HuH-7 (cell line): ENCODE measurements at places on chromosomes 1 and 21.

- peak; percentile 14 for DNase-seq
Measured at GRCh38 chr21:19853709-19854575, 1144.3 kb upstream of the NCAM2 start.

DNA sequence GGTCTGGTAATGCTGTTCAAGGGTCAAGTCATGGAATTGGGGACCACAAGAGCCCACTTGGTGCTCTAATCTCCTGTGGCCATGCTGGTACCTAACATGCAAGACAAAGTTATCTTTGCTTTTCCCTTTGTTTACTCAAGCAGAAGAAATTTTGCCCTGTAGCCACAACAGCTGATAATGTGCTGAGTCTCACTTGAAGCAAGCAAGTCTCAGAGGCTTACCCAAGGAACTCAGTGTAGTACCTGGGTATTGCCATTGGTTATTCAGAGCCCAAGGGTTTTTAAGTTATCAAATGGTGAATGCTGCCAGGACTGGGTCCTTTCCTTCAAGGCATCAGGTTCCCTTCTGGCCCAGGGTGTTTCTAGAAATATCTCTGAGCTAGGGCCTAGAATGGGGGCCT is 198.9 kb upstream of the RNPC3 start:
- DNase-seq = no peak

DNA sequence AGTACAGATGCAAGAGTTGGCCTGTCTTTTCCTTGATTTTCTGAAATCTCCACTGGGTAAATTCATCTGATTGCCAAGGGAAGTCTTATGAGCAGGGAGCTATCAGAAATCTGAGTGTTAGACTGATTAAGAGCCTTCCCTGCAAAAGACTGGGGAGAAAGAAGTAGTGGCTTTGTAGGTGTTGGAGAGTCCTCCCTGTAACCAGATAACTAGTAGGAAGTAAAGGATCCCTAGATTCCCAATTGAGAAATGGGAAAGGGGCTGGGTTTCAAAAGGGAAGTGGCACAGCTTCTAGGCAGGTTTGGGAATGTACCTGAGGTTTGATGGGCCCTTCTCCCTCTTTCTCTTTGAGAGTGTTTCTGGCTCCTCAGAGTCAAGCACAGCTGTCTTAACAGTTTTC is 2.1 kb downstream of the TLCD4 start:
- DNase-seq = no peak

DNA sequence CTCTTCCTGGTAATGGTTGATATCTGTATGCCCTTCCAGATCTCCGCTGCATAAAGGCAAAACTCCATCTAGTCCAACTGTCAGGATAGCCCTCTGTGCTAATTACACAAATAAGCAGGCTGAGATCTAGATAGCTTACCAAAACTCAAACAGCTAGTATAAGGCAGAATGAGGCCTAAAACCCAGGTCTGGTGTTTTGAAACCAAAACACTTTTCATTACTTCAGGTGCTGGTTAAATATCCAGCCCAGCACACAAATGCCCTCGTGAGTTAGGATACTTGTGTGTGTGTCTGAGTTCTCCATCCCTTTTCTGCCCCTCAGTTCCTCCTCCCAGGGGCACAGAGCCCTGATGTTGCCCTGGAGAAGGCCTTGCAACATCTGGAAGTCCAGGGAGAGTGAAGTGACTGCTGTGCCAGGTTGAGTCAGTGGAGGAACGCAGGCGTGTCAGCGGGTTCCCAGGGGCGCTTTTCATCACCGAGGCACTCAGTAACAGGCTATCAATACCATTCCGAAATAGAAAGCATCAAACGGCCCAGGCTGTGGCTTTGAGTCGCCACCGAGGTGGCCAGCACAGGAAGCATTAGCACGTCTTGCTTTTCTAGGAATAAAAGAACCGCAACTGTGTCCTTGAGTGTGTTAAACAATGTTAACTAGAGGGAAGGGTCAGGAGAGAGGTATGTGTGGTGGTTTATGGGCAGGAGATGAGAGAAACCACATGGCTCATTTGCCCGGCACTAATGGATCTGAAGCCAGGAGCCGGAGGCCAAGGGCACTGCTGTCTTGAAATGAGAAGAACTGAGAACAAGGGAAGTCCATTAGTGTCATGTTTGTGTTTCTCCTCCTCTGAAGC is 90.7 kb upstream of the WLS start:
- no peak for DNase-seq

DNA sequence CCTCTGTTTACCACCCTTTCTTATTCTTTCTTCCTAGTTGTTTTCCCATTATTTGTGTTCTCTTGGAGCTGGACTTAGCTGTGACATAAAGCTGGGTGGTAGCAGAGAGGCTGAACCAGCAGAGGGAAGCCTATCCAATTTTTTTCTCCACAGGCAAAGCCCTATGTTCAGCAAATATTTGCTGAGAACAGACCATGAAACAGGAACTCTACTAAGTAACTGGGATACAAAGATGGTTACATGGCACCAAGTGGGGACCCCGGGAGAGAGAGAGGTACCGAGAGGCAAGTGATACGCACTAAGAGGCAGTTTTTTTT is 6.6 kb downstream of the CFAP141 start:
- DNase-seq = no peak

DNA sequence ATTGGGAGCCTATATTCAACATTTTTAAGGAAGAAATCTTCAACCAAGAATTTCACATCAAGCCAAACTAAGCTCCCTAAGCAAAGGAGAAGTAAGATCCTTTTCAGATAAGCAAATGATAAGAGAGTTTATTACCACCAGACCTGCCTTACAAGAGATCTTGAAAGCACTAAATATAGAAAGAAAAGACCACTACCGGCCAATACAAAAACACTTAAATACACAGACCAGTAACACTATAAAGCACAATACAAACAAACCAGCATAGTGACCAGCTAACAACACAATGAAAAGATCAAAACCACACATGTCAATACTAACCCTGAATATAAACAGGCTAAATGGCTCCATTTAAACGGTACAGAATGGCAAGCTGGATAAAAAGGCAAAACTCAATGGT is 165.4 kb downstream of the MRPL39 start:
- no peak for DNase-seq

GRCh38 chr1:80153762-80154161 is 1147.2 kb upstream of the ADGRL4 start:
- no peak for DNase-seq

- DNase-seq = peak; percentile 24
Measured at GRCh38 chr1:52032785-52033131, 852 bp downstream of the KTI12 start.

DNA sequence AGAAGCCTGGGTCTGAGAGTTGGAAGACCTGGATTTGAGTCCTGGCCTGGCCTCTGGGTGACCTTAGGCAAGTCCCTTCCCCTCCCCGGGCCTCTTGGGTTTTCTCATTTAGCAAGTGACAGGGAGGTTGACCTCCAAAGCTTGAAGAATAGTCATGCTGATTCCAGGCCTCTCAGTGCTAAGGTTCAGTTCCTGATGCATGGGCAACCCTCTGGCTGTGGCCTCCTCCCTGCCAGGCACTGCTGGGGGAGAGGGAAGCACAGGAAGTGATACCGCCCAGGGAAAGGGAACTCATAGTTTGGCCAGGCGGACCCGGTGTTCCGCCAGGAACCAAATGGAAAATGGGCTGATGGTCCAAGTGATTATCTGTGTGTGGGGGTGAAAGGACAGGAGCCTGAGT is 23.6 kb upstream of the WASF2 start:
- no peak for DNase-seq

GRCh38 chr1:66239834-66240233 is 294.1 kb upstream of the SGIP1 start:
- DNase-seq = no peak

GRCh38 chr1:114386129-114387009 is 124.6 kb downstream of the TRIM33 start:
- DNase-seq = no peak

DNA sequence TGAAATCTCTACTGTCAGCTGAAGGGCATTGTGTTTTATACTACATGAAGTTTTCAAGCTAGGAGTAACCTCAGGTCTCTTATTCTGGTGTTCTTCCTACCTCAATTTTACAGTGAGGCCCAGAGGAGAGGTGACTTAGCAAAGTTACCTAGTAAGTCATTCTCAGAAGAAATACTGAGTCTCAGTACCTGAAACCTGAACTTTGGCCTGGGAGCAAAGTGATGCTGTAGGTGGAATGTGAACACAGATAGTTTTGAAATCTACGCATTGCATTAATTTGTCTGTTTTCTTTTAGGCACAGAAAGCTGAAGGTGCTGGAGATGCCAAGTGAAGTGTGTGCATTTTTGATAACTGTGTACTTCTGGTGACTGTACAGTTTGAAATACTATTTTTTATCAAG is 2.6 kb downstream of the HMGN2 start:
- no peak for DNase-seq

- no peak for DNase-seq
Measured at GRCh38 chr1:11558276-11558675, 79.3 kb downstream of the DISP3 start.

GRCh38 chr1:112508278-112509004 is at the start of gene WNT2B:
WNT2B (plus strand) TSS chr1:112508965; CDS start chr1:112509263, 298 bp downstream.
- DNase-seq = peak; percentile 58

GRCh38 chr21:38915546-38915945 is 109.8 kb downstream of the ETS2 start:
- DNase-seq = no peak

DNA sequence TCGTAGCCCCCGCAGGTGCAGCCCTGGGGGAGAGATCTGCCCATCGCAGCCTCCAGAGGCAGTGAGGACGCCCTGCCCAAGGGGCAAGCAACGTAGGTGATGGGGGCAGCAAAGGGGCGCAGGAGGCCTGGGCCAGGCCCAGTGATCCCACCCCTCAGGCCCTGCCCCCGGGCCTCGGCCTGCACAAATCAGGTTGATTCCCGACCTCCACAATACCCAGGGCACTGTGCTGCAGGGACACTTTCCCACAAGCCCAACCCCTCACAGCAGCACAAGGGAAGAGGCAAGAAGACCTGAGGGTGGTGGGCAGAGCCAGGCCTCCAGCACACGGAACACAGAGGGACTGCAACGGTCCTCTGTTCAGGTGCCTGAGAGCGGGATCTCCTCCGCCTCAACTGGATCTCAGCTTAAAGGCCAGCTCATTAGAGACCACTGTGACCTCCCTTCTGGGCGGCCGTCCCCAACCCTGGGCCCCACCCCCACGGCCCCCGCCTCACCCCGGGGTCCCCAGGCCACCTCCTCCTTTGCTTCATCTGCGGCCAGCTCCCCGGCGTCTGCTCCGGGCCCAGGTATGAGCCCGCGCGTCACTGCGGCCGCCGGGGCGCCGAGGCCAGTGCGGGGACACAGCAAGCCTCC is 812 bp upstream of the ARF1 start:
- DNase-seq = peak; percentile 55

DNA sequence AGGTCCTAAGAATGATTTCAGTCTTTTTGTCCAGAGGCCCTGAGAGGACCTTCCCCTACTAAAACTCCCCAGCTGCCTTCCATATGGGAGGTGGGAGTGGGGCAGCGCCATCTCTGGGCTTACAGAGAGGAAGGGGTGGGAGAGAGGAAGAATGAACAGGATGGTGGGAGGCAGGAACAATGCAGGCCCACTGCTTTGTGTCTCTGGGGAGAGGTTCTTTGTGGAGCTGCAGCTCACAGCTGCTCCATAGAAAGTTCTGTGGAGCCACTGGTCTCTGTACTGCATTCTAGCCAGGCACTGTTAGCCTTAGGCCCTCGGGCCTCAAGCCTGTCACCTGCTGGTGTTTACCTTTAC is 43.6 kb upstream of the A3GALT2 start:
- no peak for DNase-seq
